Astrocyte (in vitro differentiated cells and primary cell): ENCODE measurements at places on chromosomes 16 and 17. TPM values are rescaled to one million over a fixed set of nuclear protein-coding genes. Genes with fewer than 3 reads are reported as not detected.

- no peak overlapping the region for H3K27ac ChIP-seq
- H3K36me3 ChIP-seq: no peaks in the 10 kb centered on the region
- no peak overlapping the region for H3K4me3 ChIP-seq
- H3K4me1 ChIP-seq: no peaks in the 10 kb centered on the region
- no peaks in the 10 kb centered on the region for H3K27me3 ChIP-seq
- no peak for DNase-seq
Observed at GRCh38 chr16:80695020-80695419, 109.4 kb downstream of the CDYL2 start.

GRCh38 chr17:8048736-8049135 lies 9.9 kb downstream of the ALOX15B start:
- H3K4me3 ChIP-seq: no peak overlapping the region
- H3K27ac ChIP-seq: no peak overlapping the region
- no peaks in the 10 kb centered on the region for H3K4me1 ChIP-seq
- H3K27me3 ChIP-seq: peaks cover 25% of the 10 kb centered on the region
- no peaks in the 10 kb centered on the region for H3K36me3 ChIP-seq

GRCh38 chr17:57669671-57670529 lies 75.2 kb downstream of the CCDC182 start:
- H3K27ac ChIP-seq: no peak overlapping the region
- peaks cover 9% of the 10 kb centered on the region for H3K4me1 ChIP-seq
- no peak overlapping the region for H3K4me3 ChIP-seq
- no peak for DNase-seq

DNA sequence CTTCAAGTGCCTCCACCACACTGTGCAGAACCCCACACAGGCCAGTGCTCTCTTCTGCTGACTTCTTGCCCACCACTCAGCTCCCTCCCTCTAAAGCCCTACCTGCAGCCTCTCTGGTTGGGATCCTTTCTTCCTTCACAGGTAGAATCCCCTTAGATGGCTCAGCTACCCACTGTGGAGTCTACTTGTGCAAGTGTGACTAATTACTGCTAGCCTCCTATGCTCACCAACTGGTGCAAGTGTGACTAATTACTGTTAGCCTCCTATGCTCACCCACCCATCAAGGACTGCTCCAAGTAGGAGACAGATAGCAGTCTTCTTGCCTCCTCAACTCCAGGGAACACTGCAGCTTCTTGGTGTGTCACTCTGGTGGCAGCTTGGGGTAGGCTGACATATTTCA lies 43.6 kb downstream of the TEX14 start:
- peaks cover 10% of the 10 kb centered on the region for H3K27me3 ChIP-seq
- H3K4me3 ChIP-seq: no peak overlapping the region
- no peak for DNase-seq
- no peak overlapping the region for H3K27ac ChIP-seq
- peaks cover 5% of the 10 kb centered on the region for H3K4me1 ChIP-seq

- no peak overlapping the region for H3K4me3 ChIP-seq
- H3K36me3 ChIP-seq: no peaks in the 10 kb centered on the region
- DNase-seq: no peak
- H3K27me3 ChIP-seq: peaks cover 3% of the 10 kb centered on the region
- H3K27ac ChIP-seq: no peak overlapping the region
Observed at GRCh38 chr17:3926860-3927627, 10.8 kb upstream of the P2RX1 start.

Gene GRAPL
- total RNA-seq: not detected in 2 replicates

DNA sequence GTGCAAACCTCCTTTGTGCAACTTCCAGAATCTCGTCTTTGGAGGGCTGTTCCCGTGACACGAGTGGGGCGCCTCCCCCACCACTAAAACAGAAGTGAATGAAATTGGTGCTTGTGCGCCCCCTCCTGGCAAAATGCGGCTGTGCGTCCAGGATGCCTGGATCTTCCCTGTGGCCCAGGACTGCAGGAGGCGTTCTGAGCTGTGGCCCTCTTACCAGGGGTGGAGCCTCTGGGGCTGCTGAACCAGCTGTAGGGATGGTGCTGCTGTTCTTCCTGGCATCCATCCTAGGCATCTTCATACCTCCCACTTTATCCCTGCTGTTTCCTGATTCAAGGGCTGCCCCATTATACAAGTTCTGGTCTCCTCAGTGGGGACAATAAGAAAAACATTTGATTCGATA lies 18.5 kb upstream of the NAGLU start:
- no peaks in the 10 kb centered on the region for H3K36me3 ChIP-seq
- H3K27ac ChIP-seq: peak overlapping the region; percentile 100
- H3K27me3 ChIP-seq: no peaks in the 10 kb centered on the region
- DNase-seq: peak; percentile 81

Gene KRTAP1-5
- not detected in 2 replicates for total RNA-seq

Gene TP53TG3D
- total RNA-seq: not detected in 2 replicates

- no peaks in the 10 kb centered on the region for H3K27me3 ChIP-seq
- no peak for DNase-seq
- H3K4me1 ChIP-seq: peaks cover 26% of the 10 kb centered on the region
- no peak overlapping the region for H3K4me3 ChIP-seq
- H3K36me3 ChIP-seq: peaks cover 5% of the 10 kb centered on the region
Observed at GRCh38 chr16:80989801-80990200, 16.9 kb downstream of the CMC2 start.

DNA sequence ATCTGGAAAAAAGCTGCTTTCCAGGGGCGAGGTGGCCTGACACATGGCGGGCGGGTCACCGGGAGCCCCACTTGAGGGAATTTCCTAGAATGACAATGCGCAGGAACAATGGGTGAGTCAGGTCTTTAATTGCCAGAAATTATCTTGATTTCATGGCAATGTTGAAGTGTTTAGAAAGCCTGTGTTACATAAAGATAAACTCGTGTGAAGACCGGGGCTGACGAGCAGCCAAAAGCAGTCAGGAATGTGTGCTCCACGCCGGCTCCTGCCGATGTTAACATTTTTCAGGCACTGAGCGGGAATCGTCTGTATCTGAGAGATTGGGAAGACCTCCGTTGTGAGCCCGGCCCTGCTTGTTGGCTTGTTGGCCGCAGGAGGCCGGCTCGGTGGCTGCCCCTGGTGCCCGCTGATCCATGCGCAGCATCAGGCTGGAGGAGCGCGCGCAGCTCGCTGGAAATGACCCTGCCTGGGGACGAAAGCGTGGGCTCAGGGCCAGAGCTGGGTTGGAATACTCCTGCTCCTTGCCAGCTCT lies 353.1 kb downstream of the FOXL1 start:
- peak overlapping the region; percentile 27 for H3K4me3 ChIP-seq
- peak overlapping the region; percentile 88 for H3K27ac ChIP-seq
- no peaks in the 10 kb centered on the region for H3K27me3 ChIP-seq

- DNase-seq: no peak
- H3K27me3 ChIP-seq: no peaks in the 10 kb centered on the region
- no peak overlapping the region for H3K4me3 ChIP-seq
- H3K4me1 ChIP-seq: no peaks in the 10 kb centered on the region
- H3K27ac ChIP-seq: no peak overlapping the region
- no peaks in the 10 kb centered on the region for H3K36me3 ChIP-seq
Observed at GRCh38 chr16:72654535-72654934, 393.4 kb downstream of the ZFHX3 start.

DNA sequence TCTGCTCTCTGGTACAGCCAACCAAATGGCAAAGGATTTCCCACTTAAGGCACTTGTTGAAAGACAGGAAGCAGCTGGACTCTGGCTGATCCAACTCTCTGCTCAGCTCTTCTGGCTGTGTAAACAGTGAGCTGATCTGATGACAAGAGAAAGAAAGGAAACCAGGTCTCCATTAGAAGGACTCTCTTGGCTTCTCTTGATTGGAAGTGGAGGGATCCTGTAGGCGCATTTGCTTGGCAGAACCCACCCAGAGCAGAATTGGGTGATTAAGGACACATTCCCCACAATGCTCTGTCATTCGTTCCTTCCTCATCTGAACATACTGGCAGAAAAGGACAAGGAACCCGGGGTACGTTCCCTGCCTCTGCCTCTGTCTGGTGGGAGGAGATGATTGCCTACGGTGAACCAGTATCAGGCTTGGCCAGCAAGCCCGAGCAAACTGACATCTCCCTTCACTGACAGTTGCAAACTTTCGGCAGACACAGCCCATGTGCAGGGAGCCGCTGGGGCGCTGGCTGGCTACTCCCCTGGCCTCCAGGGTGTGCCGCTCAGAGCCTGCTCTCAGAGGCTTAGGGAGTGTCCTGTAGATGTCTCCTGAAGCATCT lies 29.1 kb downstream of the LDHD start:
- peak; percentile 31 for DNase-seq
- H3K4me3 ChIP-seq: no peak overlapping the region
- H3K36me3 ChIP-seq: no peaks in the 10 kb centered on the region
- H3K27me3 ChIP-seq: no peaks in the 10 kb centered on the region
- H3K4me1 ChIP-seq: peaks cover 4% of the 10 kb centered on the region

Gene CA7
- not detected in 2 replicates for total RNA-seq

- H3K4me1 ChIP-seq: peaks cover 28% of the 10 kb centered on the region
- H3K27ac ChIP-seq: peak overlapping the region; percentile 90
- H3K4me3 ChIP-seq: peak overlapping the region; percentile 34
- no peaks in the 10 kb centered on the region for H3K27me3 ChIP-seq
- H3K36me3 ChIP-seq: peaks cover 14% of the 10 kb centered on the region
- peak; percentile 72 for DNase-seq
Observed at GRCh38 chr16:23072084-23072599, 77.1 kb downstream of the USP31 start.

Gene NFATC2IP
- total RNA-seq: 25.0 and 32.6 TPM in 2 replicates

- no peak overlapping the region for H3K4me3 ChIP-seq
- no peak for DNase-seq
- peaks cover 2% of the 10 kb centered on the region for H3K27me3 ChIP-seq
Observed at GRCh38 chr17:72110231-72110941, 10.4 kb upstream of the SOX9 start.

GRCh38 chr17:41625602-41626001 lies 1.2 kb upstream of the KRT17 start:
- peaks cover 4% of the 10 kb centered on the region for H3K27me3 ChIP-seq
- no peak overlapping the region for H3K4me3 ChIP-seq
- no peak overlapping the region for H3K27ac ChIP-seq
- peaks cover 3% of the 10 kb centered on the region for H3K4me1 ChIP-seq
- DNase-seq: no peak

DNA sequence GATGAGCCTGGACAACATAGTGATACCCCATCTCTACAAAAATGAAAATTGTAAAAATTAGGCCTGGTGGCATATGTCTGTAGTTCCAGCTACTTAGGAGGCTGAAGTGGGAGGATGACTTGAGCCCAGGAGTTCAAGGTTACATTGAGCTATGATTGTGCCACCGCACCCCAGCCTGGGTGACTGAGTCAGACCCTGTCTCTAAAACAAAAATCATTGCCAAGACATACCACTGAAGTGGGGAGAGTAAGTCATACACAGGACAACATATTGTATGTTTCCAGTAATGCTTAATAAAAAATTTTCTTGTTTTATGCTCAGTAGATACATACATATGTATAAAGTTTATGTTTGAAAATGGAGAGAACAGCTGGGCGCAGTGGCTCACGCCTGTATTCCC lies 39.2 kb downstream of the NDE1 start:
- H3K36me3 ChIP-seq: peaks cover 27% of the 10 kb centered on the region
- no peaks in the 10 kb centered on the region for H3K4me1 ChIP-seq
- no peak overlapping the region for H3K27ac ChIP-seq
- peak; percentile 29 for DNase-seq
- H3K4me3 ChIP-seq: no peak overlapping the region

Gene CHST5
- total RNA-seq: 0.09 TPM in 1 of 2 replicates, not detected in the other

Gene THOC6
- total RNA-seq: 17.4 and 22.3 TPM in 2 replicates

- no peak overlapping the region for H3K4me3 ChIP-seq
- H3K27me3 ChIP-seq: no peaks in the 10 kb centered on the region
- no peaks in the 10 kb centered on the region for H3K36me3 ChIP-seq
- H3K4me1 ChIP-seq: peaks cover 29% of the 10 kb centered on the region
Observed at GRCh38 chr17:62706598-62707424, 79.3 kb downstream of the MRC2 start.

DNA sequence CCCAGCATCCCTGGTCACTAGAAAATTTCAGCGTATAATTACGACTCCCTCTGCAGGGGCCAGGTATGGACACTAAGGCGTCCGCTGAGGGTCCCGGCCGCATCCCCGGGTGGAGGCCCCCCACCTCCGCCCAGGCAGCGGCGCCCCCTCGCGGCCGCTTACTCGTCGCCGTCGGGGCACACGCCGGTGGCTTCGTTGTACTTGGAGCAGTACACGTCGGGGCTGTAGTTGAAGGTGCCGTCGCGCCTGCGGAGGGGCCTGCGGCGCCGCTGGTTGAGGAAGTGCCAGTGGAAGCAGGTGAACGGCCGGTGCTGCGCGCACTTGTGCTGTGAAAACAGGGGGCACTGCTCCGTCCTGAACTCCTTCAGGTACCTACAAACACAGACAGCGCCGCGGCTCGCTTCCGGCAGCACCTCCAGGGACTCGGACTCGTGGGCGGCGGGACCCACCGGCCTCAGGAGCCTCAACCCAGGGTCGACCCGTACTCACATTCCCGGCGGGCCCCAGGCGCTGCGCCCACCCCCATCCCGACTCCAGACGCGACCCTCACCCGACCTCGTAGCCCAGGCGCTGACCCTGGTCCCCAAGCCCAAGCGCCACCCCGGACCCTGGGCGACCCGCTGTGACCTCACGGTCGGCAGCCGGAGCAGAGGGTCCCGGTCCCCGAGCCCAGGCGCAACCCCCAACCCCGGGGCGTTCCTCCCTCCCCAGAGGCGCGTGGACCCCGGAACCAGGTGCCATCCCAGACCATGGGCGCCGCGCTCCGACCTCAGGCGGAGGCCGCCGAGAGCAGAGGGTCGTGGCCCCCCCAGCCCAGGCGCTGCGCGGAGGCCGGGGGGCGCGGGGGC lies 596 bp downstream of the UNKL start:
- no peak overlapping the region for H3K27ac ChIP-seq
- no peaks in the 10 kb centered on the region for H3K36me3 ChIP-seq
- H3K27me3 ChIP-seq: no peaks in the 10 kb centered on the region
- H3K4me3 ChIP-seq: peak overlapping the region; percentile 74
- peak; percentile 8 for DNase-seq

- H3K4me3 ChIP-seq: no peak overlapping the region
- H3K4me1 ChIP-seq: no peaks in the 10 kb centered on the region
- H3K36me3 ChIP-seq: peaks cover 24% of the 10 kb centered on the region
- DNase-seq: no peak
- H3K27ac ChIP-seq: no peak overlapping the region
Observed at GRCh38 chr17:80372456-80372855, 42.5 kb upstream of the ENDOV start.

DNA sequence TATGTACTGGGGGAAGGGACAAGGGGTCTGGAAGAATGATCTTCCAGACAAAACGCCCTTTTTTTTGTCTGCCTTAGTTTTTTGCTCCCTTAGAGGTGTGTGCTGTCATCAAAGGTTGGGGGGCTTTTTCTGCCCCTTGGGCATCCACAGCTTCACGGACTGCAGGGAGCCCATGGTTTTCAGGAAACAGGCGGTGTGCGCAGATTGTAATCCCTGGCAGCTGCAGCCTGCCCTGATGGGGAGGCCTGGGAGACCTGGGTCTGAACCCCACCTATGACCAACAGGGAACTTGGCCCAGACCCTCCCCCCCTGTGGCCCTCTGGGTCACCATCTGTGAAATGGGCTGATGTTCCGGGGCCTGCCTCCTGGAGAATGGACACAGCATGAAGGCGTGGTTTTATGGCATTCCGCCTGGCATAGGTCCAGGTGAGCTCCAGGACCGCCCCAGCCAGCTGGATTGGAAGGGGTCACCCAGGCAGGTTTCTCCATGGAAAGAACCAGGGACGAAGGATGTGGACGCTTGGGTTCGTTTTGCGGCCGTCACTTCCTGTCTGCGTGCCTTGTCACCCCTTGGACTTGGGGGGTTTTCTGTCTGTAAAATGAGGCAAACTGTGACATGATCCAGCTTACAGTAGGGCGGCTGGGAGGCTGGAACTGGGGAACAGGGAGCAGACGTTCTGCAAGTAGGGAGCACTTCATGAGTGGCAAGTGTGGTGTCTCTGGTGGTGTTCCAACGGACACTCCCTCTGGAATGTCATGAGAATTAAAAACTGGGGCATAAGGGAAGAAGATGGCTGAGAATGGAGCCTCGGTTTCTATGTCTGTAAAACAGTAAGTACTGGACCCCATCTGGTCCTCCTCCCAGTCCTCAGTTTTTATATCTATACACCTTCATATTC lies 1.5 kb downstream of the CPNE2 start:
- DNase-seq: no peak
- peak overlapping the region; percentile 62 for H3K4me3 ChIP-seq
- H3K36me3 ChIP-seq: no peaks in the 10 kb centered on the region
- H3K27me3 ChIP-seq: no peaks in the 10 kb centered on the region
